G401 (cell line): ENCODE measurements at places on chromosomes 5 and 9.
A peak's percentile ranks its signal among the peaks of the same experiment; 100 is the strongest.

GRCh38 chr9:99437145-99437544 is 215.1 kb downstream of the SEC61B start:
- DNase-seq, result no peak

DNA sequence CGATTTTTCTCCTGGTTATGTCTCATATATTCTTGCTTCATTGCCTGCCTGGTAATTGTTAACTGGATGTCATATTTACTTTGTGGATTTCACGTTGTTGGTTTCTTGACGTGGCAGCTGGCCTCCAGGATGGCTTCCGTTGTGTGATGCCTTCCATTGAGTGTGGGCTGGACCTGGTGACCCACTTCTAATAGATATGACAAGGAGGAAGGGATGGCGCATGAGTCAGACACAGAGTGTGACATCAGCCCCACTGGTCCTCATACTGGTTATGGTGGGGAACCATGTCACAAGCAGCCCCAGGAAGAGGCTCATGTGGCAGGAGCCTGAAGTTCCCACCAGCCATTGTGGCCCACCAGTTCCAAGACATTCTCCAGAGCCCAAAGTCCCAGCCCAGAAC is 6.4 kb upstream of the PAEP start:
- DNase-seq, result no peak

- no peak for DNase-seq
Measured at GRCh38 chr5:125874717-125875116, 548.5 kb upstream of the GRAMD2B start.

DNA sequence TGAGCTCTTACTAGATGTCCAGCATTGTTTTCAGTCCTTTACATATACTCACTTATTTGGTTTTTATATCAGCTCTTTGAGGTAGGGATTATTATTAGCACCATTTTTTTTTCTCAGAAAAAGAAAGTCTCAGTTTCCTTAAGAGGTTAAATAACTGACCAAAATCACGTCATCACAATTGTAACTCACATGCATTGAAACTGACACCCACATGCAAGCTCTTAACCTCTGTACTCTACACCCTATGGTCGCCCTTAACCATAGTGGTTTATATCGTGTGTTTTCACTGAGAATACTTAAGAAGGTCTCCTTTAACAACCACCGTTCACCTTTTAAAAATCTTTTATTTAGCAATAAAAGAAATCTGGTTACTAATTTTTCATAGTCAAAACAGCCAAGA is 61.0 kb downstream of the PRDM6 start:
- DNase-seq, result no peak

GRCh38 chr9:80651044-80651443 is 1038.3 kb downstream of the TLE1 start:
- peak; percentile 83 for DNase-seq

DNA sequence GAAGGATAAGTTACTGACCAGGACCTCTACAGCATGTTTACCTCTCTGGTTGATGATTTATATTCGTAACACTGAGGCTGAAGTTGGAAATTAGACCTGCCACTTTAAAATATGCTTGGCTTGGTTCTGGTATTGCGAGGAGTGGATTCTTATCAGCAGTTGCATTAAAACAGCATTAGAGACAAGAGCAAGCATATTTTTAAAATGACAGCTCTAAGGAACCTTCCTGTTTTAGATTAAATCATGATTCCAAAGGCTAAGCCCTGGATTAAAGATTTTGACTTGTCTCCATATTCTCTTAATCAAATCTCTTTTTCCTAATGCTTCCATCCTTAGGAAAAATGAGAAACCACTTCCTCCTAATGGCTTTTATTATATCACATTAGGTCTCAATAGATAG is 277.8 kb downstream of the KCTD16 start:
- DNase-seq, result no peak

DNA sequence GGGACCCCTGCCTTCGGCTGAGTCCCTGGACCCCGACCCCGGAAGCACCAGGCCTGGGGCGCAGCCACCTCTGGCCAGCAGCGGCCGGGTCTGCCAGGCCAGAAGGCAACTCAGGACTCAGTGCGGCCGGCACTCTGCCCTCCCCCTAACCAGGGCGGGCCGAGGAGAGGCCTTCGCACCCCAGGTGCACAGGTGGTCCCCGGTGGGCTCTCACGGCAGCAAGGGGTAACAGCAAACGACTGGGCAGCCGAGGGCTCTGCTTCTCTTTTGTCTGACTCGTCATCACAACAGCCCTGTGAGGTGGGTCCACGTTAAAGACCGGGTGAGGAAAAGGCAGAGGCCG is 20.7 kb upstream of the NOTCH1 start:
- no peak for DNase-seq

GRCh38 chr9:118170032-118170955 is 466.1 kb downstream of the TLR4 start:
- peak; percentile 93 for DNase-seq

DNA sequence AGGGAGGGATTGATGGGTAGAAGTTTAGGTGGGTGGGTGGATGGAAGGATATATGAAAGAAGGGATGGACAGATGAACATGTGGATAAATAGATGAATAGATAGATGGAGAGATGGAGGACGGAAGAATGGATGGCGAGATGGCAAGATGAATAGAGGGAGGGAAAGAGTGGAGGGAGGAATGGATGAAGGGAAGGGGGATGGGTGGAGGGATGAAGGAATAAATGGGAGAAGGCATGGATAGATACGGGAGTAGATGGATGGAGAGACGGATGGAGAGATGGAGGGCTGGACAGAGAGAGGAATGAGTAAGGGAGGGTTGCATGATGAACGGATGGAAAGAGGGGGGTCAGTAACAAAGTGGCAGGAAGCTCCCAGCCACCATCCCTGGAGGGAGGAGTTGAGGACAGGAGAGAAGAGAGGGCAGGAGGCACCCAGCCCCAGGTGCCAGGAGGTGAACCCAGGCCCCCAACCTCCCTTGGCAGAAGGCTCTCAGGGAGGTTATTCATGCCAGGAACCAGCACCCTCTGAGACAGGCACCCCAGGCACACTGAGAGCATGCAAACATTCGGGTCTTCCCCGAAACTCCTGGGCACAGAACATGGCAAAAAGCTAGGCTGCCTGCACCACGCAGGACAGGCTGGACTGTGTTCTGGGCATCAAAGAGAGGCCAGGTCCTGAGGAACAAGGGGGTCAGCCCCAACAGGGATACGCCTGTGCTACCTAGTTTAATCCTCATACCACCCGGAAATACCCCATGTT is 9.1 kb downstream of the SARDH start:
- DNase-seq, result no peak

DNA sequence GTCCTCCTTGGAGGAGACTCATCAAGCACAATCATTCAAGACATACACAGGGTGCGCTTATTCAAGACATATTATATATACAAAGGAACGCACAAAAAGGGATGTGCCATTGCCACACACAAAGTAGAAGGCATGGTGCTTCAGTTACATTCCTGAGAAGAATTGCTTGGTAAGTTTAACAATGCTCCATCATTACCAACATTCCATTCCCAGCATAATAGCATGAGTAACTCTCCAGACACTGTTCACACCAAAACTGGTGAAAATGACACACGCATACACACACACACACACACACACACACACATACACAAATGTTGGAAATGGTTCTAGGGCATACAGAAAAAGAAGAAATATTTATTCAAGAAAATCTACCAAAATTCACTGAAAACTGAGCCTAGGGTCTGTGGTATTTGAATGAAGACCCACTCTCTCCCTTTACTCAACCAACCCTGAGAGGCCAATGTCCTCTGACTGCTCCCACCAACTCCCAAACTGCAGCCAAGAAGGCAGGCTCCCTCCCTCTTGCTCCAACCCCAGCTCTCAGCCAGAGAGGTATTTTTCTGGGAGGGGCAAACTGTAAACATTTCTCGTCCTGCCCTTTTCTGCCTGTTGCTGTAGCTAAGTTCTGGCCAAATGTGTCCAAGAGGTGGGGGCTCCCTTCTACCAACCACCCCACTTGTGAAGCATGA is 19.9 kb downstream of the UGT3A1 start:
- no peak for DNase-seq

DNA sequence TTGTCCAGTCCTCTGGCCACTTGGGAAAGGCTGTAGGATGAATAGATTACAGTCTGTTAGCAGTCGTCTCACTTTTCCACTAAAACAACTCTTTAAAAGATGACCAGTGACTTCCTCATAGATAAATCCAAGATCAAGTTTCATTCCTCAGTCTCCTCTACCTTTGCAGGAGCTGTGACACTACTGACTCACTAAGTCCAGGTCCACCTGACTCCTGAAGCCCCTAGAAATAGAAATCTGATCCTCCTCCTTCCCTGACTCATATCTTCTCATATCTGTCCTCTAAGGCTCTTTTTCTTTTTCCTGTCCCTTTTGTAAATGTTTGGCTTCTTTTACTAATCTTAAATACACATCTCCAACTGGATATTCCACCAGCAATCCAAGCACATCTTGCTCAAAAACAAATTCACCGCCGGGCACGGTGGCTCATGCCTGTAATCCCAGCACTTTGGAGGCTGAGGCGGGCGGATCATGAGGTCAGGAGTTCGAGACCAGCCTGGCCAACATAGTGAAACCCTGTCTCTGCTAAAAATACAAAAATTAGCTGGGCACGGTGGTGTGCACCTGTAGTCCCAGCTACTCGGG is 2.6 kb downstream of the CCDC125 start:
- no peak for DNase-seq

- DNase-seq, result no peak
Measured at GRCh38 chr9:108411632-108412031, 444.2 kb downstream of the ACTL7B start.

- DNase-seq, result no peak
Measured at GRCh38 chr5:644971-645370, 32.8 kb downstream of the CEP72 start.

GRCh38 chr9:35664531-35665470 is at the start of gene ARHGEF39:
Gene ARHGEF39 (minus strand): TSS chr9:35665195. CDS start chr9:35665169, 26 bp downstream.
- peak; percentile 84 for DNase-seq

DNA sequence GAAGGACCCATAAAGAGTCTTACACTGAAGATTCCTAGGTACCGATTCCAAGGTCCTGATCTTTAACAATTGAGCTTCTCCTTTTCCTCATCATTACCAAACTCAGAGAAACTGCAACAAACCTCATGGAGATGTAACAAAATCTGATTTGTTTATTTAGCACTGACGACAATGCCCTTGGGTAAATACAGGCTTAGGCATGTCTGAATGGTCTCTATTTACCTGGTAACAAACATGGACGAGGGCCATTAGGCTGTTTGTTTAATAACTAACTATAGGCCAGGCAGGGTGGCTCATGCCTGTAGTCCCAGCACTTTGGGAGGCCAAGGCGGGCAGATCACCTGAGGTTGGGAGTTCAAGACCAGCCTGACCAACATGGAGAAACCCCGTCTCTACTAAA is 333.3 kb downstream of the AGTPBP1 start:
- no peak for DNase-seq

GRCh38 chr9:129237164-129237611 is 59.1 kb upstream of the IER5L start:
- DNase-seq, result no peak

DNA sequence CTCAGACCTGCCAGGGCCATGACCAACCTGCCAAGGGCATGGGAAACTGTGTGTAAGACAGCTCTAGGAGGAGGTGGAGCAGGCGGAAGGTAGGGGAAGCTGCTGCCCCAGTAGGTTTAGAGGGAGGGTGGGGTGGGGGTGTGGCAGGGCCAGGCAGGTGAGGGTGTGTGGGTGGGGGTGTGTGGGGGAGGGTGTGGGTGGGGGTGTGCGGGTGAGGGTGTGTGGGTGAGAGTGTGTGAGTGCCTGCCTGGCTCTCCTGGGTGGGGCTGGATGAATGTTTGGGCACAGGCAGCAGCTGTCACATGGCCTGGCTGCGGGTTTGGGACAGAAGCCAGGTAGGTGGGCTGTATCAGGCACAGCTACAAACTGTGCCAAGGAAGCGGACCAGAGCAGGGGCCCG is 8.8 kb upstream of the N4BP3 start:
- DNase-seq, result no peak

GRCh38 chr9:111691672-111692329 is 30.4 kb downstream of the GNG10 start:
- DNase-seq, result peak; percentile 49

GRCh38 chr5:145936401-145937131 is at the start of gene SH3RF2:
Gene SH3RF2 (plus strand): TSS chr5:145936578. CDS start chr5:145937929, 1,351 bp downstream.
- peak; percentile 59 for DNase-seq

GRCh38 chr5:170220191-170220590 is 12.6 kb upstream of the C5orf58 start:
- DNase-seq, result no peak

DNA sequence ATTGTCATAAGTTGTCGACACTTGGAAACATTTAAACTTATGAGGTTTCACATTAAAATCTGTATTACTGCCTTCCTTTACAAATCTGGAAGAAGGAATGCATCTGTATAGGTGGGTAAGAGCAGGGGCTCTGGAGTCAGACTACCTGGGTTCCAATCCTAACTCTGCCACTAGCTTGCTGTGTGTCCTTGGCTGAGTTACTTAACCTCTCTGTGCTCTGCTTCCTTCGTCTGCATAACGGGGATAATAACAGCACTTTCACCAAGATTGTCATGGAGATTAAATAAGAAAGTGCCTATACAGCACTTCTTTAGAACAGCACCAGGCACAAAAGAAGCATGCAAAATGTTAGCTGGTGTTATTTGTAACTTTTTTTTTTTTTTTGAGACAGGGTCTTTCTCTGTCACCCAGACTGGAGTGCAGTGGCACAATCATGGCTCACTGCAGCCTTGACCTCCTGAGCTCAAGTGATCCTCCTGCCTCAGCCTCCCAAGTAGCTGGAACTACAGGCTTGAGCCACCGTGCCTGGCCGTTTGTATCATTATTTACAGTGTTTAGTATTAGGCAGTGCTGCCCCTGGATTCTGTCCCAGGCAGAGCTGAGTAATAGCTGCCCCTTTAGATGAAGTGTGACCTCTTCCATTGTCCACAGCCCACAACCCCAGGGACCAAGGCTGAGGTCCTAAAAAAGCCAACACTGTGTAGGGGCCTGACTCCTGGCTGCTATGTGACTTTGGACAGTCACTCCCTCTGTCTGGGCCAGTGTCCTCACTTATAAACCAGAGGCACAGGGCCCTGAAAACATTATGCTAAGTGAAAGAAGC is 25.4 kb upstream of the TTLL11 start:
- DNase-seq, result no peak

GRCh38 chr5:32595118-32595517 is 9.8 kb downstream of the SUB1 start:
- DNase-seq, result no peak

GRCh38 chr5:119383008-119383407 is 27.2 kb downstream of the TNFAIP8 start:
- no peak for DNase-seq

GRCh38 chr5:56309262-56309826 is 76.2 kb upstream of the ANKRD55 start:
- no peak for DNase-seq

- DNase-seq, result no peak
Measured at GRCh38 chr9:78248635-78249034, 12.8 kb downstream of the CEP78 start.

GRCh38 chr9:132880324-132880661 is 1.6 kb downstream of the SPACA9 start:
- peak; percentile 19 for DNase-seq

- DNase-seq, result no peak
Measured at GRCh38 chr9:94611638-94612068, 18.0 kb upstream of the FBP2 start.
